ENCODE measurements at places on chromosomes 12 and 14. TPM values are rescaled to one million over a fixed set of nuclear protein-coding genes. Genes with fewer than 3 reads are reported as not detected.

HSPB8 gene
- total RNA-seq, result not detected

FOXA1 gene
- not detected for total RNA-seq

IL31 gene
- 5.5 TPM for total RNA-seq

GRCh38 chr12:4649358-4649661 lies 396 bp downstream of the NDUFA9 start:
- DNase-seq, result no peak
- peak overlapping the region; percentile 98 for H3K4me3 ChIP-seq
- peaks cover 5% of the 10 kb centered on the region for H3K27me3 ChIP-seq
- peaks cover 6% of the 10 kb centered on the region for H3K36me3 ChIP-seq

- H3K27me3 ChIP-seq, result peaks cover 5% of the 10 kb centered on the region
- no peak overlapping the region for H3K4me3 ChIP-seq
- no peak overlapping the region for H3K27ac ChIP-seq
- no peaks in the 10 kb centered on the region for H3K36me3 ChIP-seq
- no peak for DNase-seq
These were observed 163.4 kb downstream of the SRGAP1 start for GRCh38 chr12:64007853-64008252.

GRCh38 chr14:102479107-102479506 lies 30.5 kb downstream of the ANKRD9 start:
- H3K27ac ChIP-seq, result no peak overlapping the region
- H3K4me1 ChIP-seq, result no peaks in the 10 kb centered on the region
- H3K27me3 ChIP-seq, result no peaks in the 10 kb centered on the region
- peaks cover 4% of the 10 kb centered on the region for H3K36me3 ChIP-seq
- H3K4me3 ChIP-seq, result no peak overlapping the region
- DNase-seq, result no peak

Measured in activated T-helper 1 cell treated with anti-CD3 and anti-CD28 coated beads, Interleukin-12 subunit alpha, Interleukin-12 subunit beta, Interleukin-2, Interleukin-4 antibody, amounts not matched to agents 30 ng/mL and 10 ng/mL and 1 ng/mL, durations not matched to agents 14 hours and 24 hours and 36 hours (primary cell).